SJSA1 (cell line): ENCODE measurements at places on chromosomes 3 and 15. TPM values are rescaled to one million over a fixed set of nuclear protein-coding genes. Genes with fewer than 3 reads are reported as not detected.

The HTR3E gene
- not detected in 2 replicates for total RNA-seq

The SLC9C1 gene
- not detected in 2 replicates for total RNA-seq

The SLC12A1 gene
- total RNA-seq = not detected in 2 replicates

The SAMMSON gene
- not detected in 2 replicates for total RNA-seq

DNA sequence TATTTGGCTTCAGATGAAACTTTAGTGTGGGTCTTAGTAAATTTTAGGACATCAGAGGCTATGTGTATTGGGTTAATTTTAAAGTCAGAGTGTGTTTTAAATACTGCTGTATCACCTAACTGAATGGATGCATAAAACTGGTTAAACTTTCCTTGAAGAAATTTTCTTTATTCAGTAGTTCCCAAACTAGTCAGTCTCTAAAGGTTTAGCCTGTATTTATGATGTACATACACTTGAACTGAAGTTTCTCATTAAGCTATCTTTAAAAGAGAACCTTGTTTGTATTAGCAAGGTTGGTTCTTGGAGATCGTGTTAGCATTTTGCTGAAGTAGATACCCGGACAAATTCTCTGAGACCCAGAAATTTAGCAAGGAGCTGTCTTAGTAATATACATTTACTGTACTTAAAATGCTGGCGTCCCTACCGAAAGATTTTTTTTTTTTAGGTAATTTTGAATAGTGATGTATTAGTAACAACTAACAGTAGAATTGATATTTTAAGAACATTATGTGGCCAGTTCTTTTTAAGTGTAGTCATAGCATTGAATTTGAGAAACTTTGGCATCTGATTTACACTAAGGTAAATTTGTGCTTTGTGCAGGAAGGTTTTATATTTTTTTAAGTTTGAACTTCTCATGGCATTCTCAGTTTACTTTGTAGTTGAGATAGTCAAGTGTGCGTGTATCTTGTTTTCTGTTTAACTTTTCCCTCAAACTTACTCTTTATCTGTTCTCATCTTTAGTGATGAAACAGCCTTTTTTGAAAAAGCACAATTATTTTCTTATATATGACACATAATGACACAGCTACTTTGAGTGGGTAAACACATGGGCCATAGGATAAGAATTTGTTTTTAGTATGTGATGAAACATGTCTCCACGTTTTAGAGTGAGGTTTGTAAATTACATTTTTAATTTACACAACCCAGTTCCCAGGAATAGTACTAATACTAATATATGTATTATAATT, 2.9 kb downstream of the DIPK2A start:
- no peak for DNase-seq

The A4GNT gene
- total RNA-seq = not detected in 2 replicates

The SLC2A2 gene
- not detected in 2 replicates for total RNA-seq

The GPX1 gene
- 226 and 326 TPM in 2 replicates for total RNA-seq
